ENCODE measurements at places on chromosomes 13 and 19.

DNA sequence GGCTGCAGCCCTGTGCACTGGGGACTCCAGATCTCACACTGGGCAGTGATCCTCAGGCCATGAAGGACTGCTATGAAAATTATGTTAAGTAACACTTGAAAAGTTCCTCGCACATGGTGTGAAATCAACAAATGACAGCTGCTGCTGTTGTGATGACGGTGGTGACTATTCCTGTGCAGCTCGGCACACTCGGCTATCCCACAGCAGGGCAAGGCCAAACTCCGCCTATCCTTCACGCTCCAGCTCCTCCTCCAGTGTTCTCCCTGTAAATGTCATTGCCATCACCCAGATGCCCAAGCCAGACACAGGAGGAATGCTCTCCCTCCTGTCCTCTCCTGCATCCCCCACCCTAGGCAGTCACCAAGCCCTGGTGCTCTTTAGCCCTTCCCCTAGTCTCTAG, 31.3 kb downstream of the GRIK5 start:
- DNase-seq: no peak

DNA sequence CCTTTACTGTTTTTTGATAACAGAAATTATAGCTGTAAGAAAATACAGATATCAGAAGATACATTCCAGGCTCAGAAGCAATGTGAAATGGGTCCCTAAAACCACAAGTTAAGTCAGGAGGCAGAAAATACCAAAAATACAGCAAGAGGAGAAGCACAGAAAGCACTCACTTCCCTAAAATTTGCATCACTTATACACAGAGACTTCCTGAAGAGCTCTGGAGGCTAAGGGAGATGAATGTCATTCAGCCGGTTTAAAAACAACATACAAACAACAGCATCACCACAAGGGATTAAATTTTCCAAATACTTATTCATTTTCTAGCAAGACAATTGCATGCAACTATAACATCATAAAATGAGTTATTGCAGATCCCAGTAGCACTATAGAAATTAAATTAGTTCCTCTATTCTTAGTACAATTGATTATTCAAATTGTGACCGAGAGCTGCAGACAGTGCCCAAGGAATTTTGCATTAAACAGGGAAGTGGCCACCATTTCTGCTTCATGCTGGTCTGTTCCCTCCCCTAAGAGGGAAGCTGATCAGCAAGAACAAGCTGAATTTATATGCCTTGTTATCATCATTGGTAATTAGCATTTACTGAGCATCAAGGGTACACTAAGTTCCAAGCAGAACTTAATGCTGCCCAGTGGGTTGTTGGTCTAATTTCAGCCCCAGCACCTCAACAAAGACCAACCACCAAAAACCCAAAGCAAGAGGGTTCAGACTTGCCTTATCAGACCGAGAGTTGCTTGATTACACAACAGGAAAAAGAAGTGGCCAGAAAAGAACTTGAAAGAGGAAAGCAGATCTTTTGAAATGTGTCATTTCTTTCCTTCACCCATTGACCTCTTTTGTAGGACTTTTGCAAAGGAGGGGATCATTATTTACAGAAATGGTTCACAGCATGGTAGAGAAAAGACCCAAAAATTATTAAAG, 140.7 kb downstream of the KCTD12 start:
- no peak for DNase-seq

GRCh38 chr13:67139551-67139950, 90.6 kb downstream of the PCDH9 start:
- DNase-seq: no peak

GRCh38 chr19:28940751-28941500, 272.0 kb downstream of the UQCRFS1 start:
- DNase-seq: no peak

GRCh38 chr19:53537521-53538377, at the start of gene ZNF331:
Gene ZNF331 (plus strand): TSS chr19:53538145. CDS start chr19:53569377, 31,232 bp downstream.
- DNase-seq: peak; percentile 96

DNA sequence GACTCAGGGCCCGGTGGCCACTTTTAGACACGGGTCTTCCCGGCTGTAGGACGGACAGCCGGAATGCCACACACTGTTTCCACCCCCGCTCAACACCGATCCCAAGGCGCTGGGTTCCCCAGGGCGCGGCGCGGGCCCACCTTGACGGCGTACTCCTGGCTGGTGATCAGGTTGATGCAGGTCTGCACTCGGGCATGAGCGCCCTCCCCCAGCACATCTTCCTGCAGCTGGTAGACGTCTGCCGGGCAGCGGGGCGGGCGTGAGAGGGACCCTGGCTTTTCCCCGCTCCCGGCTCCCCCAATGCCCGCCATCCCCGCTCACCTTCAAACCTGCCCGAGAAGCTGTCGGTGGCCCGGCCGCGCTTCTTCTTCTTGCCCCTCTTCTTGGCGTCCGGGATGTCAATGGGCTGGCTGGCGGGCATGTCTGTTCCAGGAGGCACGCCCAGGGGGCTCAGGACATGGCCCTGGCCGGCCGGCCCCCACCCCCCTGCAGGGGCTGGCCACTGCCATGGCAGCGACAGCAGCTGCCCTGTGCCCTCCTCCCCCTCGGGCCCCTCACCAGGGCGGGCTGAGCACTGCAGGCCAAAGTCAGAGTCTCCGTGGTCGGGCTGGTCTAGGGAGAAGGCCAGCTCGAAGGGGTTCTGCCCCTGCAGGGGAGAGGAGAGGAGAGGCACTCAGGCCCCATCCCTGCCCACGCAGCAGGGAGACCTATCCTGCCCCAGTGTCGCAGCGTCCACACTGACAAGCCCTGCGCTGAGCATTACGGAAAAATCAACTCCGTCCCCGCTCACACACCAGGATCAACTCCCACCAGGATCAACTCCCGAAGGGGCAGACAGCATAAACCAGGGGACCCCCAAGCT, 4.8 kb downstream of the MKNK2 start:
- no peak for DNase-seq

DNA sequence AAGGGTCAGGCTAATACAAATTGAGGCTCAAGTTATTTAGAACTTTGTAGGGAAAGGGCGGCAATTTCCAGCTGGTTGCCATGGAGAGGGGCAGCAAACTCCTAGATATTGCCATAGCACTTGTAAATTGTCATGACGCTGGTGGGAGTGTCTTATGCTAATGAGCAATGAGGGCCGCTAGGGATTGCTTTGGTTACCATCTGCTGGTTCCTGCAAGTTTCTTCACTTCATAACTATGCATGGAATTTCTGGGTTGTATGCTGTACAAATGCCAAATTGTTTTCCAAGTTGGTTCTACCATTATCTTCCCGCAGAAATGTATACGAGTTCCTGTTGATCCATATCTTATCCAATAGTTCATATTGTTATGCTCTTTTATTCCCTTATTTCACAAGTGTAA, 1339.4 kb downstream of the EFNB2 start:
- no peak for DNase-seq

All from CD4-positive, alpha-beta memory T cell (primary cell).